ENCODE measurements at places on chromosomes 16 and 17.

GRCh38 chr17:31052187-31052889, 42.4 kb upstream of the NF1 start:
- peak; percentile 91 for DNase-seq

DNA sequence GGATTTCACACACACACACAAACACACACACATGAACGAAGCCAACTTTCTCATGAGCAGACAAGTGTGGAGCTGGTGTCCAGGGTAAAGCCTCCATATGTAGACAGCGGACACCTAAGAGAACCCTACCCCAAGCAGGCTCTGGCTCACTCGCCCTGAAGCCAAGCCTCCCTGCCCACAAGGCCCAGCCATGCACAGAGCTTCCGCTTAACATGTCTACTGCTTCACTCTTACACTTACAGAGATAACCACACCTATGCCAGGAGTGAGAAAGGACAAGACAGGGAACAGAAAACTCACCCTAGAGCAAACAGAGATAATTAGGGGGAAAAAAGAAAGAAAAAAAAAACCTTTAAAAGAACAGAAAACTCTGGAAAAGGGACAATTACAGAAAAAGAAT, 67.5 kb downstream of the CYTH1 start:
- no peak for DNase-seq

DNA sequence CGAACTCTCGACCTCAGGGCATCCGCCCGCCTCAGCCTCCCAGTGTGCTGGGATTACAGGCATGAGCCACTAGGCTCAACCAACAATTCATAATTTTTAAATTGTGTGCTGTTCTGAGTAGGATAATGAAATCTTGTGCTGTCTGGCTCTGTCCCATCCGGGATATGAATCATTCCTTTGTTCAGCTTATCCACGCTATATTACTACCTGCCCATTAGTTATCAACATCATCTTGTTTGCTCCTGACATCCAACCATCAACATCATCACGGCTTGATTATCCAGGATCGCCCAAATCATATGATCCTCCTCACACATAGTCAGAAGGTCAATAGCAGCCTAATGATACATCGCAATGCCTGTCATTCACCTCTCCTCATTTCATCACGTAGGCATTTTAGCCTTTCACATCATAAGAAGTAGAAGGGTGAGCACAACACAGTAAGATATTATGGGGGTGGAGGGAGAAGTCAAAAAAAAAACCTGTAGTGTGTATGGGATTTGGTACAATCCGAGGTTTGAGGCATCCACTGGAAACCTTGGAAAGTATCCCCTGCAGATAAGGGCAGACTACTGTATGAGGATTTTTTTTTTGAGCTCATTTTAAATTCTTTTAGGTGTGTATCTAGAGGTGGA, 77.0 kb upstream of the SIAH1 start:
- DNase-seq = no peak

DNA sequence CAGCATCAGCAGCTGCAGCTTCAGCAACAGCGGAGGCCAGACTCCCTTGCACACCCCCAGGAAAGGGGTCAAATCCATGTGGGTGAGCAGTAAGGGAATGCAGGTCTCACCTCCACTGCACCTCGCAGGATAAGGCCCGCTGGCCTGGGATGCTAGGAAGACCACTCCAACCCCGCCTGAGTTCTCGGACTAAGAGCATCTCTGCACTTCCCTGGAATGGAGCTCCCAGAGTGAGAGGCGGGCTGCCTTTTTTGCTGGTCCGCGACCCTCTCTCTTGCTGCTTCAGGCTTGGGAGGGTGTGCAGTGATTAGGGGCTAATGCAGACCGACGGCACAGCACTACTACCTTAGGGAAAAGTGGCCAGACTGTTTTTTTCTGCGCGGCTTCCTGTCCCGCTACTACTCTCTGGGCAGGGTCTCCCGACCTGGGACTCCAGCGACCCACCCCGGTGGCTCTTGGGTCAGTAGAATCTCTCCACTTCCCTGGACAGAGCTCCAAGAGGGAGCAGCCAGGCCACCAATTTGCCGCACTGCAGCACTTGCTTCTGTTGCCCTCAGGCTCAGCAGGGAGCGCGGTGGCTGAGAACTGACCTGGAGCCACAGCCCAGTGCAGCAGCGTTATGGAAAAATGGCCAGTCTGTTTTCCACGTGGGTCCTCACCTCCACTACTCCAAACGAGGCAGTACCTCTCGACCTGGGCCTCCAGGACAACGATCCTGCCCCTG, 480.4 kb downstream of the CDH8 start:
- DNase-seq = no peak

GRCh38 chr17:76523084-76524037, 14.1 kb downstream of the CYGB start:
- DNase-seq = peak; percentile 72

DNA sequence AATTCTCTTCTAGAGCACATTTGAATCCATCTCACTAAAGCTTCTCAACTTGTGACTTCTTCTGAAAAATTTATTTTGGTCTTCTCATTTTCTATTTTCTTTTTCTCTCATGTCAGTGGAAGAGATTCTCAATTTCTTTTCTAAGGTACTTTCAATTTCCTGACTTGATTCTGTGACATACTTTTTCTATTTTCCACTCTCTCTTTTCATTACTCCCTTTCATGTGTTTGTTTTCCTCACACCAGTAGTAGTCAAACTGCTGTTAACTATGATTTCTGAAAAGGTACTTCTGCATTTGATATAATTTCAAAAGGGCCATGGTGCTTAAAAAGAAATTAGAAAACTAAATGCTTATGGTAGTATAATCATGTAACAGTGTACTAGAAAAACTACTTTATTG, 41.9 kb downstream of the NFAT5 start:
- no peak for DNase-seq

GRCh38 chr17:63249256-63250004, 196.7 kb downstream of the CYB561 start:
- DNase-seq = no peak

GRCh38 chr17:62751060-62751691, 56.9 kb downstream of the MARCHF10 start:
- DNase-seq = no peak
